ENCODE measurements at places on chromosomes 13 and 19. TPM values are rescaled to one million over a fixed set of nuclear protein-coding genes. Genes with fewer than 3 reads are reported as not detected.

- DNase-seq: no peak
Measured at GRCh38 chr19:9070066-9070465, 16.8 kb upstream of the OR1M1 start.

GRCh38 chr19:5372572-5373200 lies 32.1 kb upstream of the PTPRS start:
- no peak for DNase-seq

The TNFSF9 gene
- 0.31 TPM for polyA plus RNA-seq

The SUPT20H gene
- 101 TPM for polyA plus RNA-seq

The APOC1 gene
- polyA plus RNA-seq: 9.2 TPM
